ENCODE measurements at places on chromosomes 4 and X.

GRCh38 chr4:133801883-133802282 is 399.7 kb downstream of the PABPC4L start:
- DNase-seq, result no peak

GRCh38 chr4:20681271-20681670 is 19.0 kb upstream of the PACRGL start:
- DNase-seq, result no peak

- DNase-seq, result no peak
Measured at GRCh38 chr4:159035570-159035969, 67.3 kb upstream of the RAPGEF2 start.

DNA sequence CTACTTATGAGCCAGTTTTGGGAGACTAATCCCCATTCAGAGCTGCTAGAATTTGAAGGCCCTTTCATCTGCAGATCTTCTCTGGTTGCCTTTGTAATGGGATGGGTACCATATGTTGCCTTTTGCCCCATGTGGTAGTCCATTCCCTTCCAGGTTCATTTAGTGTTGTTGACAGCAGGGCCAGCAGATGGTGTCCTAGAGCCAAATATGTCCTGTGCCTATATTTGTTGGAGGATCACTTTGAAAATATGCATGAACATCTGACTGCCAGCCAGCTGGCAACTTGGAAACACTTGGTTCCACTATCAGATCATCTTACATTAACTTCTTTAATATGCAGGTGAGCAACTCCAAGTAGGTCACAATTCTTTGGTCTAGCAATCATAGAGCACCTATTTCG is 30.4 kb downstream of the CFAP299 start:
- DNase-seq, result peak; percentile 53

DNA sequence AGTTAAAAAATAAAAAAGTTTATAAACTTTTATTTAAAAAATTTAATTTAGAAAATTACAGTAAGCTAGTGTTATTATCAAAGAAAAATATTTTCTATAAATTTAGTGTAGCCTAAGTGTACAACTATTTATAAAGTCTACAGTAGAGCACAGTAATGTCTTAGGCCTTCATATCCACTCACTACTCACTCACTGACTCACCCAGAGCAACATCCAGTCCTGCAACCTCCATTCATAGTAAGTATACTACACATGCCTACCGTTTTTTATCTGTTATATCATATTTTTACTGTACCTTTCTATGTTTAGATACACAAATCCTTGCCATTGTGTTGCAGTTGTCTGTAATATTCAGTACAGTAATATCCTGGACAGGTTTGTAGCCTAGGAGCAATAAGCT is 129.0 kb upstream of the FAM47B start:
- no peak for DNase-seq

- no peak for DNase-seq
Measured at GRCh38 chrX:41382714-41383645, 49.0 kb downstream of the DDX3X start.

DNA sequence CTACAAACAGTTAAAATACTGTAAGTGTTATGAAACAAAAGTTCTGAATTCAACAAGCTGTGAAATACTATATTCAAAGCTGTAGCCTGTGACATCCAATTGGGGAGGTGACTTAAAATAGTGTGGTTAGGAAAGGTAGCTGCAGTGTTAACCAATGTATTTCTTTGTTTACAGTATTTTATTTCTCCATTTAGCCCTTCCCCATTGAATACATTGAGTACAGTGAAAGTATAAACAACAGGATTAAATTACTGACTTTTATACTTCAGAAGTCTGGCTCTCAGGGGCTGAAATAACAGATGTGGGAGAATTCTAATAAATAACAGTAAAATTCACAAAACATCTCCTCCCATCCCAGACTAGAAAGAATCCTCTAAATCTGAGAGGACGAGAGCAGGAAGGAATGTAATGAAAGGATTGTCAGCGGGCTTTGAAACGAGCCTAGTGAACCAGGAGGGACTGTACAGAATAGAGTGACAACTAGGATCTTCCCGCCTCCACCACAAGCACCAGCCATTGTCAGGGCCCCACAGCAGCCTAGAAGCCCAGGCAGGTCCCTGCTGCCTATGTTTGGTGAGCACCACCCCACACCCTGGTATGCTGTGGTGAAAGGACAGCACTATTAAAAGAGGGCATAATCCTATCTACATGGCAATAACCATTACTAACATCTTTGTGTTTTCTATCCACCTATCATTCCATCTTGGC is 73.7 kb downstream of the SPCS3 start:
- DNase-seq, result no peak

- DNase-seq, result no peak
Measured at GRCh38 chrX:47143894-47144625, 442 bp downstream of the NDUFB11 start.

- DNase-seq, result no peak
Measured at GRCh38 chr4:105088110-105088879, 58.4 kb upstream of the TET2 start.

DNA sequence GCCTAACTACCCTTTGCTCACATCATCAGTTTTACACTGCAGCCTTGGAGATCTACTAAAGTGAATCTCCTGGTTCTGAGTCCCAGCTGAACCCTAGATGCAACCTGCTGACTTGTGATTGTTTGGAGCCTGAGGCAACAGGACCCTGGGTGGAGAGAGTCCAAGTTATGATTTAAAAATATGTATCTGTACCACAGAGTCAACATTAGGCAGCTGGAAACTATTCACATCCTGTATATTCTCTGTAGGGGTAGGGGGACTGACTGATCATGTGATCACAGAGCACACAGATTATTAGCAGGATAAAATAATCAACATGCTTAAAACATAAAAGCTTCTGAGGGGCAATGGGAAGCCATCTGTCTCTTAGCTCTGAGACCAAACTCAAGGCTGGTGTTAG is 52.1 kb downstream of the CT47B1 start:
- no peak for DNase-seq
